Activated CD8-positive, alpha-beta memory T cell treated with anti-CD3 and anti-CD28 coated beads for 24 hours (primary cell): ENCODE measurements at places on chromosomes 13 and 19.
A peak's percentile ranks its signal among the peaks of the same experiment; 100 is the strongest.

GRCh38 chr13:43232873-43233265 lies 209.5 kb downstream of the DNAJC15 start:
- no peak for DNase-seq

- no peak for DNase-seq
Observed at GRCh38 chr13:90070837-90071525, 1276.5 kb upstream of the MIR17HG start.

- no peak for DNase-seq
Observed at GRCh38 chr19:7225741-7226140, 68.5 kb downstream of the INSR start.

DNA sequence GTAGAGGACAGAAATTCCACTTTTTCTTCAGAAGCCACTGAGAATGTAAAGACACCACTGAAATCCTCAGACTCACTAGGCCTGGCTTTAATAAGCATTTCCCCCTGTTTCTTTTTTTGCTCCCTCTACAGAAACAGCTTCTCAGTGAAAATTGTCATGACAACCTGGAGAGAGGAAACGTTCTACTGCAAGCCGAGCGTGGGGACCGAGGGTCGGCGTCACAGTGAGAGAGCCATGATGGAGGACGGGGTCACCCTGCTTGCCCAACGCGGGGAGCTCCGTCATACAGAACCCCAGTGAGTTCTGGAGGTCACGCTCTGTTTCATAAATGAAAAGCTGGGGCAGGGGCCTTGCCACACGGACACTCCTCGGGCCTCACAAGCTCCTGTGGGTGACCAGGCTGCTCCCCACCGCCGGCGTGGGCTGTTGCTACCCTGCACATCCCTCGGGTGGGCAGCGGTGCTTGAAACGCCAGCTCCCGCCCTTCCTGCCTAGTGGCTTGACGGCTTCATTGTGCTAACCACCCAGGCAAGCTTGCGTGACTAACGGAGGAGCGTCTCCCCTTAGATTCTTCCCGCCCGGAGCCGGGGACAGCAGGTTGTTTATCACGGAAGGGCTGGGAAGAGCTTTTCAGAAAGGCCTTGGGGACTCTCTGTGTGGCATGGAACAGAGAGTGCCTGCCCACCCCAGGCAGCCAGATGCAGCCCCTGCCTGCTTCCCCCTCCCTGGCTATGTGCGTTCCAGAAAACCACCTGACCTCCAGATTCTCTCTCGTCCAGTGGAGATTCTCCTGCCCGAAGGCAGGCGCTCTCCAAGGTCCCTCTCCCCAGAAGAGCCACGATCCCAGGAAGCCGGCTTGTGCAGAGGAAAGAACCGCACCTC lies 153.6 kb downstream of the KATNAL1 start:
- no peak for DNase-seq

DNA sequence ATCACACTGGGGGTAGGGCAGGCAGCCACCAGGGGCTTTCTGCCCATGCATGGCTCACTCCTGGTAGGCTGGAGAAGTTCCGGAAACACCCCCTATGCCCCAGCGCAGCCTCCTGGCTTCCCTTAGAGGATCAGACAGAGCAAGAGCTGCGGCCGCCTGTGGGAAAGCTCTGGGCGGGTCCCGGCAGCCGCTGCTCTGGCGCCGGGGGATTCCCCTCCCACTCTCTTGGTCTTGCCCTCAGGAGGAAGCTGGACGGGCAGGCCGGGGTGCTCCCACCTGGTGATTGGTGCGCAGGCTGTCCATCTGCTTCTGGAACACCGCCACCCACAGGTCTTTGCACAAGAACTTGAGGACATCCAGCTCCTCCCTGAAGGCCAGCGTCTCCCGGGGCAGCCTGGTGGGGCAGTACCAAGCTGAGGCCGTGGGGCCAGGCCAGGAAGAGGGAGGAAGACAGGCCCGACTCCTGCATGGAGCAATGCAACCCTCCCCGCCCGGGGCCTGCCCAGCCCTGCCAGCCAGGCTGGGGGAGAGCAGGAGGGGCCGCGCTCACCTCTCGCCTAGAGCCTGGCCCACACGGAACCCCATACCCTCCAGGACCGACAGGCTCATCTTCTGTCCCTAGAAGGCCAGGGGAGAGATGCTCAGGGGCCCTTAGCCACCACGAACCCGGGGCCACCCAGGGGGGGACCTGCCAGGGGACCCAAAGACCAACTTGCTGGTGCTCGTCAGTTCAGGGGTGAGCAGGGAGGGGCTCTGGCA lies 4.0 kb upstream of the NKPD1 start:
- peak; percentile 75 for DNase-seq

- DNase-seq: no peak
Observed at GRCh38 chr19:47740866-47741519, 4.4 kb upstream of the NOP53 start.

DNA sequence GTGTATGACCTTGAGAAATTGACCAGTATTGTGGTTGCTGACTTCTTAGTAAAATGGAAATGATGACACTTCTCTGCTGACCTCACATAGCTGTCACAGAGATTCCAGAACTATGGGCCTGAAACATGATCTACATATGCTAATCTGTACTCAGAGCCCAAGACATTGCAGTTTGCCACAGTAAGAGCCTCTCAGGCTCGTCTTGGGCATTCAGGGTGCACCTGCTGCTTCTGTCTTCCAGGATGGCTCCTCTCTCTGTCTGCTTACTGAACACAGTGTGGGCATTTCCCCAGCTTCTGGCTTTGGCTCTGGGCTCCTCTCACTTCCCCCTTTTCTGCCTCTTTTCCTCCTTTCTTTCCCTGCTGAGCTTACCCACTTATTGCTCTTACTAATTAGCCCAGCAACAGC lies 22.3 kb upstream of the SLC46A3 start:
- DNase-seq: no peak
